SK-MEL-5 (cell line): ENCODE measurements at places on chromosomes 6 and 20. TPM values are rescaled to one million over a fixed set of nuclear protein-coding genes. Genes with fewer than 3 reads are reported as not detected.

CD24 gene
- 0.42 and 1.1 TPM in 2 replicates for total RNA-seq

- DNase-seq: no peak
These were observed 26.4 kb downstream of the ZFAND3 start for GRCh38 chr6:37845930-37846329.

- DNase-seq: no peak
These were observed 128.6 kb upstream of the HS3ST5 start for GRCh38 chr6:114471450-114471849.

- no peak for DNase-seq
These were observed 232.4 kb upstream of the RSPO3 start for GRCh38 chr6:126886106-126886505.

DNA sequence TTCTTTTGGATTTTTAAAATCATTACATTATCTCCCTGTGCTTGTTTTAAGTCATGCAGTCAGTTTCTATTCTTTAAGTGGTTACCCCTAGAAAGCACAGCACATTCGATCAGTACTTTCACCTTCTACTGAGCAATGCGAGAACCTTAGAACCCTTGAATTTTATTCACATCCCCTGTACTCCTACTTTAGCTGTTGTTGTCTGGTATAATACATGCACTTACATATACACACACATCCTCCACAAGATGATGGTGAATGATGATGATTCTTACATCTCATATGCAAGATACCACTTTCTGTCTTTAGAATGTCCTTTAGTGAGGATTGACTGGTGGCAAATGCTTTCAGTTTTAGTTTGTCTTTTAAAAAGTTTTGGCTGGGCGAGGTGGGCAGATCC, 5.7 kb downstream of the CDC40 start:
- DNase-seq: no peak

SYCP2 gene
- 3.9 and 4.9 TPM in 2 replicates for total RNA-seq

BTBD3 gene
- 78.9 TPM in 2 replicates for total RNA-seq

CYP21A2 gene
- total RNA-seq: not detected in 2 replicates

DEFB132 gene
- not detected in 2 replicates for total RNA-seq

- DNase-seq: no peak
These were observed 48.4 kb upstream of the CDYL start for GRCh38 chr6:4727671-4728435.

UBE2J1 gene
- 46.1 and 47.8 TPM in 2 replicates for total RNA-seq

DNA sequence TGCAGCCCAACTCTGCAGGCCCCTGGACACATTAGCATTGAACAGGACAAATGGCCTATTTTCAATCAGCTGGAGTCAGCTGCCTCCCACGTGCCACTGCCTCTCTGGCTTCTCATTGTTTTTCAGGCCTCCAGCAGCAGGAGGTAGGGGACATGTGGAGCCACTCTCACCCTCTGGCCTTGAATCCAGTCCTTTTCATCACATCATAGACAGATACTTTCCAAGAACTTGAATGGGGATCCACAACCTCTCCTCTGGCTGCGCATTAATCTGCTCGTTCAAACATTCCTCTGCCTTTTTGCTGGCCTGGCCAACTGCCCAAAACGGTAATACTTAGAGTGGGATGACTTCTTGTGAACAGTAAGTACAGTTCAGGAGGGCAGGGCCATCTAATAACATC, 592.3 kb downstream of the PKHD1 start:
- peak; percentile 96 for DNase-seq

GRCh38 chr6:97133067-97133466, 149.9 kb downstream of the MMS22L start:
- DNase-seq: peak; percentile 22

GRCh38 chr6:43575105-43575771, 600 bp downstream of the XPO5 start:
- peak; percentile 5 for DNase-seq

DNA sequence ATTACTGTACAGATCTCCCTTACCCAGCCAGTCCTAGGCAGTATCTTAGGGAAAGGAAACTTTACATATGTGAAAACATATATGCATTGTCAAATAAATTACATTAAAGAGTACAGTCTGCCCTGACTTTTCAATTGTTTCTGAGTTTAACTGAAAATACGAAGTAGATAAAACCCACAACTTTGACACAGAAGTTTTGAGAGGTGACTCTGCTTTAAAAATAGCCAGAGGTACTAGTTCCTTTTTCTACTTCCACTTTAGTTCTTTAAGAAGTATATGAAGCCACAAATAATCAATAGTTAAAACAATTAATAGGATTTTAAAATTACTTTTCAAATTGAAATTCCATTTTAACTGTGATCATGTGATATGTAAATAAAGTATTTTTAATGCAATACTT, 62.9 kb downstream of the BMP5 start:
- no peak for DNase-seq

DNA sequence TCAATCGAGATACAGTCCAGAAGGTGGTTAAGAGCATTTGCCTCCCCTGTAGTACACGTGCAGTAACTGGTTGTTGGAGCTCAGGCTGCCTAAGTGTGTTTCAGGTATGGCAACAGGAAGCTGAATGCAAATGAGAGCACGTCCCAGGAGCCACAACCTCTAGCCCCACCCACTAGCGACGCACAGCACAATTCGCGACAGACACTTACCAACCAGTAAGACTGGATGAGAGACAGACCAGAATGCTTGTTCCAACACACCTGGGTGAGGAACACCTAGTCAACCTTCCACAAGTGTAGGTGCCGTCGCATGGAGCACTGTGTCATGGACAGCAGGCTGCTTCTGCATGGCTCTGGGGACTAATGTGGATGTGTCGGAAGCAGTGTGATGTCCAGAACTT, 7.2 kb upstream of the SERPINB1 start:
- DNase-seq: no peak

GRCh38 chr6:34771727-34772126, 14.4 kb downstream of the SNRPC start:
- DNase-seq: no peak

ACTL10 gene
- total RNA-seq: not detected in 2 replicates

DNA sequence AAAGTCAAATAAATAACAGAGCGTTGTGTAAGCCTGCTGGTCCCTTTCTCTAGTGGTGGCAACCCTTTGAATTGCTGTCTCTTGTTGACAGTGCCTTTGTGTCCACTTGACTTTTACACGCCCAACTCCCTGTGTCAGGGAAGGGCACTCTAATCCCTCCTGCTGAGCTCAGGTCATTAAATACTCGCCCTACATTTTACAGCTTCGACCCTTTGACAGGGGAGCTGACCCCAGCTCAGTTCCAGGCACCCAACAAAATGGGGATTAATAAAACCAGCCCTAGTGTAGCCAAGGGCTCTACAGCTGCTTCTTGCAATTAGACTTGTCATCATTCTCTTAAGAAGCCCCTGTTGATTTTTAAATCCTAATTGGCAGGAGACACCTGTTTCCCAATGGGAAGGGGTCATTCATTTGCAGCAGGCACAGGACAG, 308.2 kb downstream of the EYA4 start:
- no peak for DNase-seq

DNA sequence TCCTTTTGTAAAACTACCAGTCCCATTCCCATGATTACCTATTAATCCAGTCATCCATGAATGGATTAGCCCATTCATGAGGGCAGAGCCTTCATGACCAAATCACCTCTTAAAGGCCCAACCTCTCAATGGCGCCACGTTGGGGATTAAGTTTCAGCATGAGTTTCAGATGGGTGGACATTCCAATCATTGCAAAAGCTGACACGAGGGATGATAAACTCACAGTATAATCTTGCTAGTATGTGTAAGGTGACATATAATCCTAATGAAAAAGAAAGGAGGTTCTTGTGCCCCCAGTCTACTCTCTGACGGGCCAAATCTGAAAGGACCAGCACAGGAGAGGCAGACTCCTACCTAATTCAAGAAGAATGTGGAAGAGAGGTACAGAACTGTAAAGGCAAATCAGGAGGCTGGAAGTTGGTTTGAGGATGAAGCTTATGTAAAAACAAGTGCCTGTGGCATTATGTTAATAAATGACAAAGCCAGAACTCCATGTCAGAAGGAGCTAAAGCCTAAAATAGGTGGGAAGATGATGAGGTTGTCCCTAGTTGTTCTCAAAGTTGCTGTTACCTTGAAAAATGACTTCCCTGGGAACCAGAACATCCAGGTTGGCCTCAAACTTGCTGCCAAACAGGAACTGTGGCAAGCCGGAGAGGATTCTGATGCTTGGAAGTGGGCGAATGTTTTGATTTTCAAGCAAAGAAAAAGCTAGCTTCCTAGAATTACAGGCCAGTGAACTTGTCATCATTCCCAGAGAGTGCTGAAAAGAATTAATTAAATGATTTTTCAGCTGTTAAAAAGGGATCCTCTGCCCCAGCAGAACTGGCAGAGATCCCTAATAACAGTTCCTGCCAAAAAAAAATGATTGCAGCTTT, 106.5 kb upstream of the TIAM2 start:
- no peak for DNase-seq

HSPA1L gene
- 0.29 TPM in 2 replicates for total RNA-seq

DNA sequence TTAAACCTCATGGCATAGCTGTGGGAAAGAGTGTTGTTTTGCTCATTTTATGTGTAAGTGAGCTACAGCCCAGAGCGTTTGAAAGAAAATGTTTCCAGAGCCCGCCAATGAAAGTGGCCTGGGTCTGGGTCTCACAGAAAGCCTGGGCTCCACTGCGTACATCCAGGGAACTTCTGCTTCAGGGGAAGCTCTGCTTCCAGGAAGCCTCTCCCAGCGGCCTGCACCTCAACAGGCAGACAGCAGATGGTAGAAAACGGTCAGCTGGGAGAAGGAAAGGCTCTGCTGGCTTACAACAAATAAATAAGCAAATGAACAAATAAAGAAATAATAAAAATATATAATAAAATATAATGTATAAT, 270.5 kb upstream of the SUPT3H start:
- DNase-seq: no peak

DNA sequence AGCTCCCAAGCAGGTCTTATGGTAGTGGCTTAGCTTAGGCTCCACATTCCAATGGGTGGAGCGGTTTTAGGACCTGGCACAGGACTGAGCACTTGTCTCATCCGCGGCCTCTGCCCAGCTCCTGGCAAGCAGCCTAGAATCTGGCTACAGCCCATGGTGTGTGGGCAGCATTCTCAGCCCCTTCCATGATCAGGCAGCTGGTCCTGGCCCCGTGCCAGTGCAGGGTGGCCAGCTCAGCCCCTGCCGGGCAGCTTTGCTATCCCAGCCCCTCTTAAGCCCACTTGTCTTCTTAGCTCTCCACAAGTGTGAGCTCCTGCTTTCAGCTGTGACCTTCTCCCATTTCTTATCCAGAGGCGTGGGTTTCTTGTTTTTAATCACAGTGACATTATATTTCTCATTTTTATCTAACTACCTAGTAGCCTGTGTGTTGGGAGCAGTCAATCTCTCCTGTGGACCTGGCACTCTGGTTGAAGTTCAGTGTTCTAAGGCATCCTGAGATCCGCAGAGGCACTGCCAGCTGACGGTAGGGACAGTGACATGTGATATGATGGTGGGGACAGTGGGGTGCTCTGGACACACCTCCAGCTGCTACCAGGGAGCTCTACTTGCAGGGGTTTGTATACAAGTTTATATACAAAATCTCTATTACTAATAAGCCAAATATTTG, 119.9 kb upstream of the PRND start:
- DNase-seq: no peak

DNA sequence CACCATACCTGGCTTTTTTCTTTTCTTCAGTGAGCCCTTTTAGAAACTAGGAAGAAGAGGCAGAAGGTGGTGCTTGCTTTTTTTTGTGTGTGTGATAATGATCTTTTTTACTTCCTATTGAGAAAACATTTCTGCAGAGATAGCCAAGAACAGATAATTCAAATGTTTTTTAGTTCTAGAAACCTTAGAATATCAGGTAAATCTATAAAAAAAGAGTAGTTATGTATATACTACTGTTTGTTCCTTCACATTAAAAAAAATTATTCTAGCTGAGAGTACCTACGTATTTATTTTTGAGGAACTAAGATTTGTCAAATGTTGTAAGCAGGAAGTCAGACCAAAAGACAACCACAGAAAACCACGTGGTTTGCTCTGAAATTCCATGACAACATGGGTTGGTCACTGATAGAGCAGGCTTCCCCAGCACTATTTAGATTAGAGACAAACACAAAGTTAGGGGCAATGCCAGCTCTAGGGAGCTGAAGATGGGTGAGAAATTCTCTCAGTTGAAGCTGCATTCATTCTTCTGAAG, 12.8 kb downstream of the STK4 start:
- DNase-seq: peak; percentile 32

ROS1 gene
- total RNA-seq: not detected in 2 replicates

GRCh38 chr6:70839286-70840266, 117.3 kb downstream of the B3GAT2 start:
- DNase-seq: no peak

BMP7 gene
- 6.8 and 12.9 TPM in 2 replicates for total RNA-seq

- no peak for DNase-seq
These were observed 364.6 kb downstream of the PREX1 start for GRCh38 chr20:48463096-48463720.

DNA sequence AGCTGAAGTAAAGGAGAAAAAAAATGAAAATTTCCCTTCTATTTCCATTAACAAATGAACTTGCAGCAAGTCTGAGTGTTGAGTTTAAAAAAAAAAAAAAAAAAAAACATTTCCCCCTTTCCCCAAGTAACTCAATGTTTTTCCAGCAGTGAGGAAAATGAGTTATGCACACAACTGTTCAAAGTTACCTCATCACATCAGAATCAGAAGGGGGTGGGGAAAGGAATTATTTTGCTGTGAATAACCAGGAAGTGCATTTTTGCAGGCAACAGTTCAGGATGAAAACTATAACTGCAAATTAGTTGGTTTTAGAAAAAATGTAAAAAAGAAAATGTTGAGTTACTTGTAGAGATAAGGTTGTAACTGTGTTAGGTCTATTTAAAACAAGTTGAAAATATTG, 568.9 kb upstream of the CITED2 start:
- DNase-seq: peak; percentile 25

SLC2A10 gene
- 8.5 and 8.8 TPM in 2 replicates for total RNA-seq

C6orf52 gene
- 0.63 and 0.85 TPM in 2 replicates for total RNA-seq

GRCh38 chr20:11447371-11448100, 470.2 kb upstream of the BTBD3 start:
- no peak for DNase-seq

DNA sequence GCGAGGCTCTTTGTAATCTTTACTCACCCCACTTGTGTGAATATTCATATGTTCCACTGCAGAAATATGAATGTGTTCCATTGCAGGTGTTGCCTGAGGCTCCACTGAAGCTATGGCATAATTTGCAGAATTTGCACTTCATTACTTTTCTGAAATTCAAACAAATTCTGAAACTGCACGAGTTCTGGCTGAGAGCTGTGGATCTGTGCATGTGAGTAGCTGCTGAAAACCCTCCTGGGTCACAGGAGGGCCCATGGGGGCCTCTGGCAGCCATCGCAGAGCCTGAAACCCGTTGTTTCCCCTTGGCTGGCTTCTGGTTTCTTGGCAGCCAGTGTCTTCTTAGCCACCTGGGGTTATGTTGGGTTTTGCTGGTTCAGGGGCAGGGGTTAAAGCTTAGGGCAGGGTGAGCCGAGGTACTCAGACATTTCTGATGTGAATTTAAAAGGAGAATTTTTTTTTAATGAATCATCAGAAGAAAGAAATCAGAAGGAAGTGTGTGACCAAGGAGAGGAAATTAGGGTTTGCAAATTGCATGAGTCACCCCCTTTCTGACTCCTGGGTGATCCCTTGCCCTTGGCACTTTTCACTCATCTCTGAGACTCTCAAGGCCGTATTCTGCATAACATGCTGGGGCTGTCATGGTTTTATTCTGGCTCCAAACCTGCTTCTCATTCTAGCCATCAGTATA, 40.6 kb downstream of the TOX2 start:
- peak; percentile 42 for DNase-seq

GRCh38 chr6:69791065-69791471, 5.7 kb downstream of the LMBRD1 start:
- no peak for DNase-seq
